GM04504 (cell line): ENCODE measurements at places on chromosomes 5 and 9.

GRCh38 chr9:133718563-133719315 is 19.4 kb downstream of the SARDH start:
- no peak for DNase-seq

DNA sequence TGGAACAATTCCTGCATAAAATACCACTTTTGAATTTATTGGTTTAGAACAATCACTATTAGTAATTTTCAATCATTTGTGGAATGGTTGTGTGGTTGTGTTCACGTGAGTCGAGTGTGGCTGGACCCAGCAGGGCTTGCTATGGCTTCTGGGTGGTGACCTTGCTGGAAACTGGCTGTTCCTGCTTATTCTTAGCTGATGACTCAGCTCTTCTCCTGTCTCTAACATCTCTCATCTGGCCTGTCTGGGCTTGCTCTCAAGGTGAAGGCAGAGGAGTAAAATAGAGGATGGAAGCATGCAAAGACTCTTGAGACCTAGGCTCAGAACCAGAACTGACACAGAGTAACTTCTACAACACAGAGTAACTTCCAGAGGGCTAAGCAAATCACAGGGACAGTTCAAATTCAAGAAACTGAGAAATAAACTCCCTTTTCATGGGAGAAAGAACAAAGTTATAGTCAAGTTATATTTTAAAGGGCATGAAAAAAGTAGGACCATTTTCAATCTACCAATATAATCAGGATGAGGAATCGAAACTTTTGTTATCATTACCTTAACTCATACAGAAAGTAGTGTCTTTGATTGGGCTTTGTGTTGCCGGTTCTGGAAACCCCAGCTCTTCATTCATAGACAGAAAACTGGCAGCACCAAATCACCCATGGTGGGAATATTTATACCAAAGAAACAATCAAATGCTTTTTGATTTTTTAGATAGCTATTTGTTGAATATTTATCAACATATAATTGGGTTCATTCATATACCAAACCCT is 665.1 kb downstream of the CDH18 start:
- no peak for DNase-seq

DNA sequence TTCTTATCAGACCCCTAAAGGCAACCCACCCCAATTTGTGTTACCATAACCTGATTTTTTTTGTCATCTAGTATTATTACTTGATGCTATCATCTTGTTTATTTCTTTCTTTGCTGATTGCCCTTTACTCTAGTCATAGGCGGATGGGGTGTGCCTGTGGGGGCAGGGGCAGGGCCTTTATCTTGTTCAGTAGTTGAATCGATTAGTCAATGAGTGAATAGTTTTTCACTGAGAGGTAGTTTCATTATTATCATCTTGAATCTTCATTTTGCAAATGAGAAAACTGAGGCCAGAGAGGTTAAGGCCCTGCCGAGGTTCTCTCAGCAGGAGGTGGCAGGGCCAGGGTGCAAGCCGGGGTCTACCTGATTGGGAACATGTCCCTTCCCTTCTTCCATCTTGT is 9.4 kb upstream of the GM2A start:
- DNase-seq: no peak

GRCh38 chr9:111150181-111150580 is 111.9 kb upstream of the LPAR1 start:
- no peak for DNase-seq

DNA sequence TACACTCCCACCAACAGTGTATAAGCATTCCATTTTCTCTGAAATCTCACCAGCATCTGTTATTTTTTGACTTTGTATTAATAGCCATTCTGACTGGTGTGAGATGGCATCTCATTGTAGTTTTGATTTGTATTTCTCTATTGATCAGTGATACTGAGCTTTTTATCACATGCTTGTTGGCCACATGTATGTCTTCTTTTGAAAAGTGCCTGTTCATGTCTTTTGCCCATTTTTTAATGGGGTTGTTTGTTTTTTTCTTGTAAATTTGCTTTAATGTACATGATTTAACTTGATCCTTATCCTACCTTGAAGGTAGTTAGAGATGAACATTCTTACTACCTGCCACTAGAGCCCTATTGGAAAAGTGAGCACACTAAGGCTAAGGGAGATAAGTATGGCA is 151.2 kb upstream of the KIF2A start:
- no peak for DNase-seq
